Epithelial cell of umbilical artery (primary cell): ENCODE measurements at places on chromosomes 6 and 20. TPM values are rescaled to one million over a fixed set of nuclear protein-coding genes. Genes with fewer than 3 reads are reported as not detected.

ADGB gene
- total RNA-seq: not detected in 2 replicates

OLIG3 gene
- not detected in 2 replicates for total RNA-seq

RAET1G gene
- total RNA-seq: 0.30 TPM in 1 of 2 replicates, not detected in the other

SUPT3H gene
- total RNA-seq: 1.5 and 5.8 TPM in 2 replicates

DLL1 gene
- 0.65 and 1.7 TPM in 2 replicates for total RNA-seq

GRM1 gene
- not detected in 2 replicates for total RNA-seq

SNX21 gene
- 22.4 and 32.5 TPM in 2 replicates for total RNA-seq

RRAGD gene
- 0.30 and 0.32 TPM in 2 replicates for total RNA-seq

PROCR gene
- total RNA-seq: 332 and 610 TPM in 2 replicates

COL12A1 gene
- total RNA-seq: 11.1 and 16.9 TPM in 2 replicates

MOCS3 gene
- total RNA-seq: 8.7 and 13.0 TPM in 2 replicates

PRICKLE4 gene
- 0.97 and 1.5 TPM in 2 replicates for total RNA-seq

PLCB4 gene
- total RNA-seq: 1.6 and 3.6 TPM in 2 replicates

GPRC6A gene
- not detected in 2 replicates for total RNA-seq

GABRR2 gene
- 0.15 TPM in 1 of 2 replicates, not detected in the other for total RNA-seq

WDR46 gene
- 106 and 144 TPM in 2 replicates for total RNA-seq

PLN gene
- total RNA-seq: under 0.01 TPM in 1 of 2 replicates, not detected in the other

GTSF1L gene
- total RNA-seq: 0.32 TPM in 1 of 2 replicates, not detected in the other

DSE gene
- total RNA-seq: 34.8 and 46.4 TPM in 2 replicates

TRIM31 gene
- total RNA-seq: not detected in 2 replicates

HMGN4 gene
- 57.2 and 80.9 TPM in 2 replicates for total RNA-seq
